ENCODE measurements at places on chromosomes 2 and 18.

GRCh38 chr18:42931491-42931890, 184.0 kb downstream of the RIT2 start:
- no peak overlapping the region for H3K27ac ChIP-seq
- no peaks in the 10 kb centered on the region for H3K27me3 ChIP-seq
- H3K36me3 ChIP-seq: no peaks in the 10 kb centered on the region
- no peak overlapping the region for H3K4me3 ChIP-seq

- H3K27me3 ChIP-seq: peaks cover 44% of the 10 kb centered on the region
- no peak overlapping the region for H3K27ac ChIP-seq
- no peaks in the 10 kb centered on the region for H3K4me1 ChIP-seq
Observed at GRCh38 chr2:45042401-45042800, 33.1 kb upstream of the SIX2 start.

DNA sequence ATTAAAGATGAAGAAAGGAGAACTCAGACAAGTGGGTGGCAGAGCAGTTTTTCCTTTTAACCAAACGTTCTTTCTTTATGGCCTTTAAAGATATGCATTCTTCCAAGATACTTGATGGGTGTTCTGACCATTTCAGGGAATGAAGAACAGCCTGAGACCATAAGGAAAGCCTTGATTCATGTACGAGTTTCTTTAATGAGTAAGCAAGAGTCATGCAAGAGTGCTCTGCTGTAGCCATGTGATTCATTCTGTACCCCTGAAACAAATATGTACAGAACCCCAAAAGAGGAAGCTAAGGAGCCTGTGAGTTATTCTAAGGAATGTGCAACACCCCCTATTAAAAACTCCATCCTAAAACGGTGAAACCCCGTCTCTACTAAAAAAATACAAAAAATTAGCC, 372.8 kb downstream of the MTX2 start:
- peaks cover 87% of the 10 kb centered on the region for H3K27me3 ChIP-seq
- H3K4me3 ChIP-seq: no peak overlapping the region
- no peak overlapping the region for H3K27ac ChIP-seq
- H3K4me1 ChIP-seq: peaks cover 3% of the 10 kb centered on the region
- DNase-seq: no peak

DNA sequence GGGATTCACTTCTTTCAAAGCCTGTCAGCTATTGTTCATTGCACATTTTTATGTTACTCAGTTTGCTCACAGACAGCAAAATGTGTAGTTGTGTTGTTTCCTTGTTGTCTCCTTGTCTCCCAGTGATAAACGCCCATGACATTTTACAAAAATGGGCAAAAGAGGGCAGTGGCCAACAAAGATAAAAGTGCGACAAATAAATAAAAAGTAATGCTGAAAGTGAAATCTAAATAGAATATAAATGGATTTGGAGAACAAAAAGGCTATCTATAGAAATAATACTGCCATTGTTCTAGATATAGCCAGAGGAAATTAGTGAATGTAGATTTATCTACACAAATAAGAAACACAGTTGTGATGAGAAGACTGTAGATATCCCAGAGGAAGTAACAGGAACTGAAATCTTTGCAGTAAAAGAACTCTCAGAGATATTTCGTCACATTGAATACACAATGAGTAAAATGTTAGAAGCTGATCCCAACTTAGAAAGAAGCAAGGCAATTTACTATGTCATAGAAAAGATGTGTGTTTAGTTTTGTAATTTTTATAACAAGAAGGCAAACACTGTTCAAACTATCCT, 1186.2 kb upstream of the FAM98A start:
- H3K27ac ChIP-seq: no peak overlapping the region
- DNase-seq: no peak
- no peaks in the 10 kb centered on the region for H3K4me1 ChIP-seq
- H3K27me3 ChIP-seq: no peaks in the 10 kb centered on the region
- H3K4me3 ChIP-seq: no peak overlapping the region

DNA sequence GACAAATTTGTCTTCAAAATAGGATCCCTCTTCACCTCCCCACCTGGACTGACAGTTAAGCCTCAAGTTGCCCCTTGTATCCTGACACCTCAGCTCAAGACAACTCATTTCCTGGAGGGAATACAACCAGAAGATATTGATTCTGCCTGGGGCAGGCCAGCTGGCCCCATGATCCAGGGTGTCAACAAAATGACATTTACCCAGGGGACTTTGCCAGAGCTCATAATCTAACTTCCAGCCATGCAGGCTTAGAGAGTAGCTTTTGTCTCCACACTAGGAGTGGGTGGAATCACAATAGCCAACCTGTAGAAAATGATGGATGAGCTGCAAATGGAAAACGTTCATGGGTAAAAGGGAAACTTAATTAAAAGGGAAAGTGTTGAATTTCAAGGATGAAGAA, 220.1 kb upstream of the DPP10 start:
- no peak for DNase-seq
- no peaks in the 10 kb centered on the region for H3K36me3 ChIP-seq
- no peaks in the 10 kb centered on the region for H3K4me1 ChIP-seq
- no peak overlapping the region for H3K4me3 ChIP-seq
- peaks cover 31% of the 10 kb centered on the region for H3K27me3 ChIP-seq

DNA sequence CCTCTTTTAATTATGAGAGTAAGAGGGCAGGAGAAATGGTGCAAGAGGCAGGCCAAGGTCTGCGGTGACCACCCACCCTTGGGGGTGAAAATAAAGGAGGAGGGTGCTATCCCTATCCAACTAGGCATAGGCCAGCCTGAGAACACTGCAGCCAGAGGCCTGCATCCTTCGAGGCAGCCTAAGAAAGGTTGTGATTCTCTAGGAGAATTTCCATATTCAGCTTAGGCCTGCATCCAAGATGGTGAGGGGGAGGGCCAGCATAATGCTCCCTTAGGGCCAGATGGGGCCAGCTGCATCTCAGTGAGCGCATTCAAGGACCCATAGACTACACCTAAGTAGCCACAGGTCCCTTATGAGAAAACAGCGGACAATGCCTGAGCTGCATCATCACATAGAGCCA, 3.5 kb upstream of the UPP2 start:
- no peak overlapping the region for H3K4me3 ChIP-seq
- H3K4me1 ChIP-seq: no peaks in the 10 kb centered on the region
- H3K36me3 ChIP-seq: no peaks in the 10 kb centered on the region
- no peak for DNase-seq

- no peaks in the 10 kb centered on the region for H3K27me3 ChIP-seq
- DNase-seq: no peak
- no peaks in the 10 kb centered on the region for H3K4me1 ChIP-seq
- H3K27ac ChIP-seq: no peak overlapping the region
Observed at GRCh38 chr2:222269132-222269531, 29.7 kb downstream of the PAX3 start.

- no peaks in the 10 kb centered on the region for H3K27me3 ChIP-seq
- H3K4me1 ChIP-seq: no peaks in the 10 kb centered on the region
- H3K4me3 ChIP-seq: no peak overlapping the region
- H3K36me3 ChIP-seq: no peaks in the 10 kb centered on the region
- no peak for DNase-seq
Observed at GRCh38 chr18:66393463-66393862, 210.4 kb downstream of the CDH19 start.

- no peaks in the 10 kb centered on the region for H3K4me1 ChIP-seq
- no peaks in the 10 kb centered on the region for H3K27me3 ChIP-seq
- DNase-seq: no peak
- no peak overlapping the region for H3K4me3 ChIP-seq
- H3K27ac ChIP-seq: no peak overlapping the region
Observed at GRCh38 chr2:123785332-123785731, 239.8 kb upstream of the CNTNAP5 start.

DNA sequence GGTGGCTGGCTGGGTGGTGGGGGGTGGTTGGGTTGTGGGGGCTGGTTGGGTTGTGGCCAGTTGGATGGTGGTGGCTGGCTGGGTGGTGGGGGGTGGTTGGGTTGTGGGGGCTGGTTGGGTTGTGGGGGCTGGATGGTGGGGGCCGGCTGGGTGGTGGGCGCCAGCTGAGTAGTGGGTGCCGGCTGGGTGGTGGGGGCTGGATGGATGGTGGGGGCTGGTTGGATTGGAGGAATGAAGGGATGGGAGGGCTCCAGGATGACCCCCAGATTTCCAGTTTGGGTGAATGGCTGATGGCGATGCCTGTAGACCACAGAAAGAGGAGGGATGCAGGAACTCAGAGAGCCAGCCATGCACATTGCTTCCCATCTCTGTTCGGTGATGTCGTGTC, 26.8 kb upstream of the GPR17 start:
- H3K27me3 ChIP-seq: peaks cover 88% of the 10 kb centered on the region
- H3K4me3 ChIP-seq: no peak overlapping the region
- H3K36me3 ChIP-seq: peaks cover 7% of the 10 kb centered on the region
- DNase-seq: no peak

- no peak overlapping the region for H3K4me3 ChIP-seq
- H3K4me1 ChIP-seq: no peaks in the 10 kb centered on the region
- H3K36me3 ChIP-seq: no peaks in the 10 kb centered on the region
- peaks cover 56% of the 10 kb centered on the region for H3K27me3 ChIP-seq
Observed at GRCh38 chr2:98944775-98945174, 8.8 kb upstream of the CRACDL start.

DNA sequence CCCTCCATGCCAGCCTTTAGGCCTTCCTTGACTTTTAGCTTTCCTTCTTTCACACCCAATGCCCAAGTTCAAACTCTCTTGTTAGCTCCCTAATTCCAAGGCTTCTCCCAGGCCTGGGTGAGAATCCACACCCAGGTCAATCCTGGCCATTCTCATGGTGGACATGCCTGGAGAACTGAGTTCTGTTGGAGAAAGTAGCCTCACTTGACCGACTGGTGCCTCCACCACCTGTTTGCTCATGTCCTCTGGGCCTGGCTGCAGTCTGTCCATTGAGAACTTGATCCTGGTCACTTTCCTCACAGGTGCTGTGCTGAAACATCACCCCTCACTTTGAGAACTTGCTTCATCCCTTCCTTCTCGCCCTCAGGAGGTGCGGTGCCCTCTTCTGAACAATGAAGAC, 189.1 kb upstream of the TWIST2 start:
- peaks cover 48% of the 10 kb centered on the region for H3K27me3 ChIP-seq
- H3K36me3 ChIP-seq: no peaks in the 10 kb centered on the region
- no peak overlapping the region for H3K4me3 ChIP-seq
- H3K4me1 ChIP-seq: no peaks in the 10 kb centered on the region
- no peak overlapping the region for H3K27ac ChIP-seq
- DNase-seq: no peak

DNA sequence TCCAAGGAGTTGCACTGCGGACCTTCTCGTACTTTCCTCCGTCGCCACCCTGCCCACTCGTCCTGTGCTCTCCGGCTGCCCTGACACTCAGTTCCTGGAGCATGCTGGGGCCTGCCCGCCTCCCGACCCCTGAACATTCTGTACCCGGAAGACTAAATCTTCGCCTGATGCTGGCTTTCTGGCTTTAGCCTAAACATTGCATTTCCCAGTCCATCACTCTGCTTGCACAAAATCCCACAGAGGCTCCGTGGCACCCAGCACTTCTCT, 550 bp upstream of the SFXN5 start:
- H3K4me3 ChIP-seq: peak overlapping the region; percentile 90
- H3K27me3 ChIP-seq: no peaks in the 10 kb centered on the region
- H3K27ac ChIP-seq: peak overlapping the region; percentile 94

DNA sequence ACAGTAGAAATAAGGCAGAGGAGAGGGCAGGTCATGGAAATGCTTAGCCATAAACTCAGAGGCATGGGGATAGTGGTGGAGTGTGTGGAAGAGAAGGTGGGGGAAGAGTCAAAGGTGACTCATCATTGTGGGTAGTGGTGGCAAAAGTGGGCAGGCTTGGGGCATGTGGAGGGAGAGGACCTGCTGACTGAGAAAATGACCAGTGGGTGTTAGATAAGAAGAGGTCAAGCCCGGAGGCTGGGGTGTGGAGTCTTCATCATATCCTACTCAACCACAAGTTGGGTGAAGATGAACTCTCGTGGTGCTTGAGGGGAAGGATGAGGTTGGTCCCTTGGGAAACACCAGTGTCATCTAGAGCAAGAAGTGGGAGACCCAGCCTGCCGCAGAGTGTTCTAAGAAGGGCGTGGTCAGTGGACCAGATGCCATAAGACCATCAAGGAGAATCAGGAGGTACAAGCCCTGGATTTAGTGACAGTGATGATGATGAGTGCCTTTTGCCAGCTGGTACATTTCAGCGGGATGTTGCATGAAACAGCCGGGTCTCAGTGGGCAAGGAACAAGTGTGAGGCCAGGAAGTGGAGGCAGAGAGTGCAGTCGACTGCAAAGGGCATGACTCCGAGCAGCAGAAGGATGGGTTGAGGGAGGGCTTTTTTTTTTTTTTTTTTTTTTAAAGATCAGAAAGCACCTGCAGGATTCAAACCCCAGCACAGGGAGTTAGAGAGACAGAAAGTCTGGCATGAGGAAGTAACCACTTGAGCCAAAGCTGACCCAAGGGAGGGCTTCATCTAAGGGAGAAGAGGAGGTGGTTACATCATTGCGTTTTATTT, 122.6 kb upstream of the SPRED2 start:
- no peaks in the 10 kb centered on the region for H3K36me3 ChIP-seq
- no peak overlapping the region for H3K4me3 ChIP-seq
- DNase-seq: no peak
- peaks cover 37% of the 10 kb centered on the region for H3K27me3 ChIP-seq
- peaks cover 5% of the 10 kb centered on the region for H3K4me1 ChIP-seq

DNA sequence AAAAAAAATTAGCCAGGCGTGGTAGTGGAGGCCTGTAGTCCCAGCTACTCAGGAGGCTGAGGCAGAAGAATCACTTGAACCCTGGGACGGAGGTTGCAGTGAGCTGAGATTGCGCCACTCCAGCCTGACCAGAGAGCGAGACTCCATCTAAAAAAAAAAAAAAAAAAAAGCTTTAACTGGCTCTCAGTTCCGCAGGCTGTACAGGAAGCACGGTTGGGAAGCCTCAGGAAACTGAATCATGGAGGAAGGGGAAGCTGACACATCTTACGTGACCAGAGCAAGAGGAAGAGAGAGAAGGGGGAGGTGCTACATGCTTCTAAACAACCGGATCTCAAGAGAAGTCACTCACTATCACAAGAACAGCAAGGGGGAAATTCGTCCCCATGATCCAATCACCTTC, 505.6 kb upstream of the SLC8A1 start:
- no peak overlapping the region for H3K4me3 ChIP-seq
- H3K36me3 ChIP-seq: no peaks in the 10 kb centered on the region
- H3K27me3 ChIP-seq: no peaks in the 10 kb centered on the region
- DNase-seq: no peak
- no peak overlapping the region for H3K27ac ChIP-seq

DNA sequence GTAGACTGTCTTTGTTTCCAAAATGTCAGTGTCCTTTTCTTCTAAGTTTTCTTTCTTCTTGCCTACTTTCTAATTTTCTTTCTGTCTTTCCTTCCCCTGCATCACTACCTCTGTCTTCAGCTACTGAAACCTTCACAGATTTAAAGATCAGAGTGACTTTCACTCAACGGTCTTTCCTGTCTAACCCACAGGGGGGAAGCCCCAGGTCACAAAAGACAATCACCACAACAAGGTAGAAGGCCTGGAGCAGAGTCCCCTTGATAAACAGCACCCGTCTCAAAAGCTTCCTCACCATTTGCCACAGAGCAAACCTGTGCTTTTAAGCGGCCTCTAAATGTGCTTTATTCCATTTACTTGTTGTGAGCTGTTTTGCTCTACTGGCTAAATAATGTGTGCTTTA, 665.4 kb downstream of the BCL11A start:
- H3K27me3 ChIP-seq: no peaks in the 10 kb centered on the region
- H3K36me3 ChIP-seq: no peaks in the 10 kb centered on the region
- H3K4me3 ChIP-seq: no peak overlapping the region
- H3K4me1 ChIP-seq: no peaks in the 10 kb centered on the region
